Endodermal cell (in vitro differentiated cells): ENCODE measurements at places on chromosomes 4 and X. TPM values are rescaled to one million over a fixed set of nuclear protein-coding genes. Genes with fewer than 3 reads are reported as not detected.

GRCh38 chr4:110518889-110519490 lies 43.0 kb downstream of the ENPEP start:
- no peaks in the 10 kb centered on the region for H3K4me1 ChIP-seq
- H3K36me3 ChIP-seq, result peaks cover 3% of the 10 kb centered on the region
- H3K27me3 ChIP-seq, result no peaks in the 10 kb centered on the region
- no peak overlapping the region for H3K27ac ChIP-seq

Gene CLDN34
- total RNA-seq, result 0.35 to 1.1 TPM (median 0.49 TPM) in 3 replicates

GRCh38 chr4:153521478-153521877 lies 55.3 kb downstream of the TMEM131L start:
- no peak for DNase-seq
- H3K27me3 ChIP-seq, result no peaks in the 10 kb centered on the region
- H3K36me3 ChIP-seq, result no peaks in the 10 kb centered on the region
- H3K4me3 ChIP-seq, result no peak overlapping the region

GRCh38 chr4:38820329-38821061 lies 15.9 kb upstream of the TLR1 start:
- DNase-seq, result no peak
- H3K4me3 ChIP-seq, result no peak overlapping the region
- no peaks in the 10 kb centered on the region for H3K36me3 ChIP-seq
- no peak overlapping the region for H3K27ac ChIP-seq
- no peaks in the 10 kb centered on the region for H3K4me1 ChIP-seq
